Choroid plexus epithelial cell (primary cell): ENCODE measurements at places on chromosomes 16 and 17.
A peak's percentile ranks its signal among the peaks of the same experiment; 100 is the strongest.

DNA sequence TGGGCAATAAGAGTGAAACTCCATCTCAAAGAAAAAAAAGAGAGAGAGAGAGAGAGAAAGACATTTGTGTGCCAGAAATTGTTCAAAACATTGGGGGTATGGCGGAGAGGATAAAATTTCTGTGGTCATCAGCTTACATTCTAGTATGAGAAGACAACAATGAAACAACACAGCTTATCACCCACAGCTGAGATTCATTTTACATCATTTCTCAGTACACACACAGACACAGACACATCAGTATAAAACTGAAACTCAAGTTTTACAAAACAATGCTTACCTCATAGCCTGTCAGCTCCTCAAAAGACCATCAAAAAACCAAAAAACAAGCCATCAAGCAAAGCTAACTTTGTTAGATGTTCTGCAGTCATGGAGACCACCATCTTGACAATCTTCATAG, 31.4 kb upstream of the CNEP1R1 start:
- no peak for DNase-seq

GRCh38 chr17:65102788-65103187, 34.4 kb upstream of the RGS9 start:
- no peak for DNase-seq

GRCh38 chr16:8866118-8866883, 2.5 kb downstream of the CARHSP1 start:
- DNase-seq: peak; percentile 37

DNA sequence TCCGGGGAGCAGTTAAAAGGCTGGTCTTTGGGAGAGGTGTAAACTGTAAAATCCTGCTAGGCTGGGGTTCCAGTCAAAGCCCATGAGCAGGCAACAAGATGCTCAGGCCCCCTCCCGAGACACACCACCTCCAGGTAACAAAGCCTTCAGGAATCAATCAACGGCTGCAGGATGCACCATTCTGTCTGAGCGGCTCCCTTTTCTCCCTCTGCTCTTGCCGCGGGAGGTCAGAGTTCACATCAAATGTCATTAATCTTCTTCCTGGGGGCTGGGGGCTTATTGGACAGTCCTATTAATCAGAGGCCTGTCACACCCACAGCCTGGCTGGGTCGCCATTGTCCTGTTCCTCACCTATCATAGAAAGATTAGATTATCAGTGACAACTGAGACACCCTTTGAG, 11.9 kb upstream of the CCDC182 start:
- DNase-seq: no peak

- DNase-seq: no peak
These were observed 9.1 kb downstream of the SLC22A31 start for GRCh38 chr16:89191033-89191900.

- DNase-seq: peak; percentile 6
These were observed 868 bp downstream of the NATD1 start for GRCh38 chr17:21252289-21252795.

GRCh38 chr17:4843321-4844000, 10.3 kb downstream of the MINK1 start:
- DNase-seq: no peak

DNA sequence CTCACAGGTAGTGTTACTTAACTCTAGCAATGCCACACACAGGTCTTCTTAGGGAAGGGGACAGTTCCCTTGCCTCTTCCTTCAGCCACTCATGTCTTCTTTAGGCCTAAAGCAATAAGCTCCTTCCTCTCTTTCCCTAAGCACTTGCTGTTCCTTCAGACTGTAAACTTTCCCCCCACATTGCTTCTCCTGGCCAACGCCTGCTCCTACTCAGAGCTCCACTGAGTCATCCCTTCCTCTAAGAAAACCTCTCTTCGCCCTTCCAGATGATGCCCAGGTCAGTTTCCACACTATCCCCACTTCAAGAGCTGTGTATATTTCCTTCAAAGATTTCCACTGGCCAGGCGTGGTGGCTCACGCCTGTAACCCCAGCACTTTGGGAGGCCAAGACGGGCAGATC, 12.5 kb upstream of the EPOP start:
- peak; percentile 46 for DNase-seq

DNA sequence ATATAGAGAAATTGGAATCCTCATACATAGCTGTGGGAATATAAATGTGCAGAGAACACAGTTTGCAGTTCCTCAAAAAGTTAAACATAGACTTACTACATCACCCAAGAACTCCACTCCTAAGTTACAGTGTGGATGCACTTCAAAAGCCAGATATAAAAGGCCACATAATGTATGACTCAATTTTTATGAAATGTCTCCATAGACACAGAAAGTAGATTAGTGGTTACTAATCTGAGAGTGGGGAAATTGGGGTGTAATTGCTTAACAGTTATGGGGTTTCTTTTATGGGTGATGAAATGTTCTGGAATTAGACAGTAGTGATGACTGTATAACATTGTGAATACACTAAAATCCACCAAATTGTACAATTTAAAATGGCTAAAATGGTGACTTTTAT, 60.9 kb downstream of the CACNG1 start:
- peak; percentile 69 for DNase-seq

- DNase-seq: no peak
These were observed 67.9 kb downstream of the IRX6 start for GRCh38 chr16:55391760-55392375.

- DNase-seq: no peak
These were observed 77.2 kb downstream of the AATF start for GRCh38 chr17:37025847-37026530.

DNA sequence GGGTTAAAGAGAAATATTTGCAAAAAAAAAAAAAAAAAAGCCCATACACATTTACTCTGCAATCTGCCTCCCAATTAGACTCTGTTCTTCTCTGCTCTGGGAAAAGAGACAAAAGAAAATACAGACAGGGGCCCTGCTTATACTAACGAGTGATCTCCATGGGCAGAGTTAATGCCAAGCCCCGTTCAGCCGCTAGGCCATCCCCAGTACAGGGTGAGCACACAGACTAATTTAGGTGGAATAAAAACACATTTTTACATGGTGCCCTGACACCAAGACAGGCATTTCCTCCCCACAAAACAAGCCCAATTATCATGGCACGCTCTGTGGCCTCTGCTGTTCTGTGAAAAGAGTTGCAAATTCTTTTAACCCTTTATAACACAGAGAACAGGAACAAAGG, 356.3 kb upstream of the C16orf82 start:
- no peak for DNase-seq

GRCh38 chr17:77914385-77915254, 43.9 kb upstream of the TNRC6C start:
- peak; percentile 62 for DNase-seq

- DNase-seq: no peak
These were observed 123.5 kb upstream of the ZFHX3 start for GRCh38 chr16:73171380-73171779.

GRCh38 chr16:12096157-12096777, 119.7 kb downstream of the SNX29 start:
- no peak for DNase-seq

GRCh38 chr17:54408731-54409130, 491.9 kb upstream of the TOM1L1 start:
- no peak for DNase-seq

- DNase-seq: no peak
These were observed 1.7 kb upstream of the STAT3 start for GRCh38 chr17:42389899-42390298.

- DNase-seq: no peak
These were observed 30.7 kb upstream of the SSTR2 start for GRCh38 chr17:73133911-73134649.

DNA sequence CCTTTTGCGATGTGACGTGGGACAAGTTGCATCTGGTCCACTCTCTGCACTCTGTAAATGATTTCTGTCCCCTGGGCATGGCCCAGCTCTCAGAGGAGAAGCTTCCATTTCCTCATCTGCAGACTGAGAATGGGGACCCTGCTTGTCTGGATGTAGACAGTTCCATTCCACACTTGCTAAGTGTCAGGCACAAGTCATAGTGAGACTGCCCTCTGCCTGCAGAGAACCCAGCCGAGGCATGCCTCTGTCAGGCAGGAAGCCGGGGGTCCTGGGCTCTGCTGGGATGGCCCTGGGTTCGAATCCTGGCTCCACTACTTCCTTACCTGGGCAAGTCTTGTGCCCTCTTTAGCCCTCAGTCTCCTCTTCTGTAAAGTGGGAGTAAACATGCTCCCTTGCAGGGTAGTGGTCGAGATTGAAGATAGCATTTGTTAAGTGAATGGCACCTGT, 4.1 kb downstream of the MAP2K3 start:
- DNase-seq: no peak

GRCh38 chr17:1936766-1937165, 88.4 kb downstream of the RTN4RL1 start:
- DNase-seq: no peak

GRCh38 chr17:63910096-63910495, 962 bp downstream of the CSHL1 start:
- DNase-seq: no peak

DNA sequence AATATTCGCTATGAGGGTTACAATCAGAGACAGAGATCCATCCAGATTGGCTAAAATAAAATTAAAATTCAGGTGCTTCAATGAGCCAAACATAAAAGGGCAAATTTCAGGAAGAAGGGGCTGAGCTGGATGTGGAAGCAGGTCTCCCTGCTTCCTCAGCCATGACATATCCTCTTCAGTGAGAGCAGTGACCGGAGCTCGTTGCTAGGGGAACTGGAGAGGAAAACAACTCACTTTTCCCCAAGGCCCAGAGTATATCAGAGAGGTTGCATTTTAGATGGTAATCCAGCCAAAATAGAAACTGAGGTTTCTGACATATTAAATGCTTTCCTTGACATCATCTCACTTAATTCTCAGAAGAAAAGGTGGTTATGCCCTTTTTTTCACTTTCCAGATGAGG, 503.5 kb downstream of the HS3ST4 start:
- DNase-seq: no peak
